ENCODE measurements at places on chromosomes 1 and 21.

DNA sequence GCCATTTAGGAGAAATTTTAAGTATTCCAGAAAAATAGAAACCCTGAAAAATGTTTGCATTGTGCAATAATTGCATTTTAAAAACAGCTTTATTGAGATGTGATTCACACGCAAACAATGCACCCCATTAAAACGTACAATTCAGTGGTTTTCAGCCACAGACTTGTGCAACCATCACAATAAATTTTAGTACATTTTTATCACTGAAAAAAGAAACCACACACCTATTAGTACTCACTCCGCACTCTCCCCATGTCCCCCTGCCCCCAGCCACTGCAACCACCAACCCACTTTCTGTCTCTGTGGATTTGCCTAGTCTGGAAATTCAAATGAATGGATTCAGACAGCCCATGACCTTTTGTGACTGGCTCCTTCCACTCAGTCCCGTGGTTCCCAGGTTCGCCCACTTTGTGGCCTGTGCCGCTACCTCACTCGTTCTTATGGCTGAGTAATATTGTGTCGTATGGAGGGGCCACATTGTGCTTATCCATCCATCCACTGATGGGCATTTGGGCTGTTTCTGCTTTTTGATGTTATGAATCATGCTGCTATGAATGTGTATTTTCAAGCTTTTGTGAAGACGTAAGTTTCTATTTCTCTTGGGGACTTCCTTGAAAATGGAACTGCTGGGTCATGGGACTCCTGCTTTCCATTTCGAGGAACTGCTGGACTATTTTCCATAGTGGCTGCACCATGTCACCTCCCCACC lies 147.7 kb upstream of the ARHGEF16 start:
- no peak for DNase-seq

DNA sequence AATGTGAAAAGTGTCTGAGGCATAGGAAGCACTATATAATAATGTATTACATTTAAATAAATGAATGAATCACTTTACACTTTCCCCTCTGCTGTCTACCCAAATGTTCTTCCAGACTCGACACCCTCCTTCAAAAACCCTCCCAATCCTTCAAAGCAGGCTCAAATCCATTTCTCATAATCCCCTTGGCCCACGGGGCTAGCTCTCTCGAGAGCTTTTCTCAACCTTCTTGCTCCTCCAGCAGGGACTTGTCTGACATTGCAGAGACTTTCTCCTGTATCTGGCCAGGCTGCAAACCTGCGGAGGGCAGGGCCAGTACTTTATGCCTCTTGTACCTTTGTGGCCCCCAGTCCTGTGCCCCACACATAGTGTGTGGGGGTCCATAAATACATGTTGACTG lies 14.1 kb upstream of the CNTN2 start:
- no peak for DNase-seq

GRCh38 chr1:98019747-98020146 lies 98.9 kb upstream of the DPYD start:
- DNase-seq = no peak

GRCh38 chr1:51627672-51628071 lies 10.8 kb downstream of the OSBPL9 start:
- peak; percentile 48 for DNase-seq

DNA sequence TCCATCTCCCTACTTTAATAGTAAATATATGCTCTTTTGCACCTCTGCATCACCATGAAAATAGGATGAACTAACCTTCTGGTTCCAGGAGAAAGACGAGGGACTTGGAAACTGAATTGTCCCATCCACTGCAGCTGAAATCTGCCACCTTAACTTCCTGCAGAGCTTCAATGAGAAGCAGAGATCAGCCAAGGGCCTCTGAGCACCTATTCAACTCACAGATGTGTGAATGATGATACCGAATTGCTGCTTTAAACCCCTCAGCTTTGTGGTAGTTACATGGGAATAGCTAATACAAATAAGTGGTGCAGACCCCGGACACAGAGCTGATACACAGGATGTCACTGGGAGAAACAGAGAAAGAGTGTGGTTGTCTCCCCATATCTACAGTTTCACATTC lies 616.8 kb downstream of the NCAM2 start:
- DNase-seq = no peak

GRCh38 chr1:200410566-200410878 lies 686 bp upstream of the ZNF281 start:
- DNase-seq = no peak

DNA sequence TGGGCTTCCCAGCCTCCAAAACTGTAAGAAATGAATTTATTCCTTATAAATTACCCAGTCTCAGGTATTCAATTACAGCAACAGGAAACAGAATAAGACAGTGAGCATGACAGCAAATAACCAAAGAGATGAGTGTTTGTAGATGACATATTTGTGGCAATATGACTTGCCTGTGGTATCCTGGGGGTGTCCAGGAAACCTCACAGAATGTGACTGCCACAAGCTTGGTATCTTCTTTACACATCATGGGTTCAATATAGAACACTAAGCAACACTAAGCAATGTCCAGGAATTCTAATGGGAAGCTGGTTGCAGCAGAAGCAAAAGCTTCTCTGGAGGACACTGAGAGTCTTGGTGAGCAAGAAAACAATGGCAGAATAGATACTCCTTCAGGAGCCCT lies 236.4 kb upstream of the BEND5 start:
- no peak for DNase-seq

DNA sequence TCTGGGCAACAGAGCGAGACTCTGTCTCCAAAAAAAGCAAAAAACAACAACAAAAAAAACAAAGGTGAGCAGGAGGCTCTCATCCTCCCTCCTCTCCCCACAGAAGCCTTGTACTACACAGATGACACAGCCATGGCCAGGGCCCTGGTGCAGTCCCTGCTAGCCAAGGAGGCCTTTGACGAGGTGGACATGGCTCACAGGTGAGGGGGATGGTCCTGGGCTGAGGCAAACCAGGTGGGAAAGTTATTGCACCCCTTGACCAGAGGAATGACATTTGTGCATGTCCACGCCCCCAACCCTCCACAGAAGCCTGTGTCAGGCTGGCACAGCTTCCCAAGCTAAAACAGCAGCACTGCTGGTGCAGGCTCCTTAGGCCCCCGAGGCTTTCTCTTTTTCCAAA lies 2.4 kb downstream of the ADPRS start:
- DNase-seq = no peak

GRCh38 chr1:110321846-110322245 lies 17.3 kb upstream of the RBM15 start:
- DNase-seq = no peak

DNA sequence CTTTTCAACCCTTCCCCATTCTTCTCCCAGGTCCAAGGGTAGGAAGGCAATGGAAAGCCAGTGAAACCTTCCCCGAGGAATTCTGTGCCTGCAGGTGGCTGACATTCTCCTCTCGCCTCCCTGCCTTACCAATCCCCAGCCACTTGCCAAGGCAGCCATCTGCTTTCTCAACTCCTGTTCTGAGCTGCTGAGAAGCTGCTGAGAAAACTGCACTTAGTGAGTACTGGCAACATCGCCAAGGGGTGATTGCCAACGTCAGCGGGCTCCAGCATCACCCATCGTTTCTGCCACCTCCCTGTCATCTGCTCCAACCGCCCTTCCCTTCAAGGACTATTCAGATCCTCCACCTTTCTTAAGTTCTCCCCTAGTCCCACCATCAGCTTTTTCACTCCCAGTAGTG lies 106.0 kb downstream of the PTPRU start:
- no peak for DNase-seq

DNA sequence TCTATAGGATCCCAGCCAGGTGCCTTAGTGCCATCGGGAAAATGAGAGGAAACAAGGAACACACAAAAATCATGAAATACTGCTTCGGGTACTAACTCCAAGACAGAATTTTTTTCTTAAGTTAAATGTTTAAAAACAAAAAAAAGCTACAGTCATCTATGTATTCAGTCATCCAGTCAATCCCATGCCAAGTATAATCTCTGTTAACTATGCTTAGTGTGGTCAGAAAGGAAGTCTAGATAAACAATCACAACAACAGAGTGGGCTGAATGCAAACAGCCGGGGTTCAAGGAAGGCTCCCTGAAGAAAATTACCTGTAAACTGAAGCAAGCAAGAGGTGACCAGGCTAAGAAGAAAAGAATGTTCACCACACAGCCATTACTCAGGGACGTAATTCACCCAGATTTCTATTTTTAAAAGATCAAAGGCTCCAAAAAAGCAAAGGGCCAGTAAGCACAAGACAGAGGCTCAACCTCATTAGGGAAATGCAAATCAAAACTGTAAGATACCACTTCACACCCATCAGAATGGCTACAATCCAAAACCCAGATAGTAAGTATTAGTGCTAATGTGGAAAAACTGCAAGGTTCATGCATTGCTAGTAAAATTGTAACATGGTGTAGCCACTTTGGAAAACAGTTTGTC lies 53.0 kb downstream of the RERE start:
- no peak for DNase-seq
